Naive B cell (primary cell): ENCODE measurements at places on chromosomes 12 and 14. TPM values are rescaled to one million over a fixed set of nuclear protein-coding genes. Genes with fewer than 3 reads are reported as not detected.

The RDH12 gene
- not detected for polyA plus RNA-seq

The GLIPR1L1 gene
- not detected for polyA plus RNA-seq

The VRTN gene
- polyA plus RNA-seq = not detected

The SYCP3 gene
- polyA plus RNA-seq = 0.75 TPM

The MSI1 gene
- not detected for polyA plus RNA-seq

The KRT73 gene
- not detected for polyA plus RNA-seq

The VWF gene
- polyA plus RNA-seq = not detected

The SPX gene
- polyA plus RNA-seq = 0.65 TPM

The FOXN4 gene
- polyA plus RNA-seq = not detected

The RGS6 gene
- polyA plus RNA-seq = 0.19 TPM

The ISM2 gene
- not detected for polyA plus RNA-seq

The TAS2R30 gene
- polyA plus RNA-seq = not detected

The GPD1 gene
- polyA plus RNA-seq = not detected

The SLC2A3 gene
- polyA plus RNA-seq = 173 TPM

The TRMT61A gene
- 6.4 TPM for polyA plus RNA-seq

The CAPZA3 gene
- polyA plus RNA-seq = not detected

The ZNF140 gene
- polyA plus RNA-seq = 28.8 TPM

The ANKRD33 gene
- not detected for polyA plus RNA-seq

The LUM gene
- polyA plus RNA-seq = not detected
